ENCODE measurements at places on chromosomes 1 and 21. TPM values are rescaled to one million over a fixed set of nuclear protein-coding genes. Genes with fewer than 3 reads are reported as not detected.

DNA sequence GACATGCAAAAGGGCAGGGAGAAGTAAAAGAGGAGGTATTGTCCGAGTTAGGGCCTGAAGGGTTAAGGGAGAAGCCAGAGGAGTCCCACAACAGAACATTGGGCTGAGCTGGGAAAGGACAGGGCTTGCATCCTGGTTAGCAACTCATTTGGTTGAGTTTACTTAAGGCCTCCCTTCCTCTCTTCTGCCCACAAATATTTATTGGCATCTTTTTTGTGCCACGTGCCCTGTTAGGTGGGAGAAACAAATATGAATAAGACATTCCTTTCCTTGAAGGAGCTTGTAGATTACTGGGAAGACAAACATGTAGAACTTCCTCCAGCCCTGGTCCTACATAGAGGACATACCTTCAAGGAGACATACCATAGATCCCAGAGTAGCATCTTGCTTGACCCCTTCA lies 53.0 kb upstream of the PRELP start:
- H3K36me3 ChIP-seq: no peaks in the 10 kb centered on the region
- no peak overlapping the region for H3K27ac ChIP-seq
- no peak overlapping the region for H3K4me3 ChIP-seq
- H3K4me1 ChIP-seq: no peaks in the 10 kb centered on the region

Gene CFAP107
- not detected for total RNA-seq

DNA sequence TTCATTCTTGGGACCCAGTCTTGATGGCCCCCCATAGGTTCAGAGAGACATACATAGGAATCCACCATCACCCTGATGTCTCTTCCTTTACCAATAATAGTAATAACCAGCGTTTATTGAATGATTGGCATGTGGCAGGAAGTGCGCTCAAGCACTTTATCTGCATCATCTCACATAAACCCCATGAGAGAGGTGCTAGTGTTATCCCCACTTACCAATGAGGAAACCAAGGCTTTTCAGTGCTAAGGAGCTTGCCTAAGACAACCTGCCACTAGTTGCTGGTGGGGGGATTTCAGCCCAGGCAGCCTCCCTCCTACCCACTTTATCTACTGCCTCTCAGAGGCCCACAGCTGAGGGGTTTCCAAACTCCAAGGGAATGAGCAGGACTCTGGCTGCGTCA lies 7.7 kb downstream of the LGR6 start:
- DNase-seq: no peak
- H3K4me1 ChIP-seq: peaks cover 25% of the 10 kb centered on the region
- H3K27ac ChIP-seq: no peak overlapping the region

Gene MXRA8
- 43.5 TPM for total RNA-seq

DNA sequence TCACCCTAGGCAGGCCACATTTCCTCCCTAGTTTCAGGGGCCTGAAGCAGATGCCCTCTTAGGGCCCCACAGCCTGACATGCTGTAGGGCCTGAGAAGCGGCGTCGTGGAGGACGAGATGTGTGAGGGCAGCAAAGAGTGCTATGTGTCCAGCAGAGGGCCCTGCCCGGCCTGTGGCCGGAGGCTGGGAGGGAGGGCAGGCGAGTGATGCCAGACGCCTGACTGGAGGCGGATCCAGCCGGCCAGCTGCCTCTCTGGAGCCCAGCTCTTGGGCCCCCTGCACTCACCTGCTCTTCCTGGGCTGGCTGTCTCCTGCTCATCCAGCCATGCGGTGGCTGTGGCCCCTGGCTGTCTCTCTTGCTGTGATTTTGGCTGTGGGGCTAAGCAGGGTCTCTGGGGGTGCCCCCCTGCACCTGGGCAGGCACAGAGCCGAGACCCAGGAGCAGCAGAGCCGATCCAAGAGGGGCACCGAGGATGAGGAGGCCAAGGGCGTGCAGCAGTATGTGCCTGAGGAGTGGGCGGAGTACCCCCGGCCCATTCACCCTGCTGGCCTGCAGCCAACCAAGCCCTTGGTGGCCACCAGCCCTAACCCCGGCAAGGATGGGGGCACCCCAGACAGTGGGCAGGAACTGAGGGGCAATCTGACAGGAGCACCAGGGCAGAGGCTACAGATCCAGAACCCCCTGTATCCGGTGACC lies at the start of gene GPR37L1:
GPR37L1 (plus strand) TSS at position 279 of the 697 bp plus-strand sequence; CDS start at position 326, 47 bp downstream.
- H3K4me1 ChIP-seq: peaks cover 5% of the 10 kb centered on the region
- H3K4me3 ChIP-seq: no peak within 1 kb of the TSS
- H3K27ac ChIP-seq: no peak within 1 kb of the TSS
- no peaks in the 10 kb centered on the region for H3K36me3 ChIP-seq
- no peaks in the 10 kb centered on the region for H3K27me3 ChIP-seq

GRCh38 chr1:243950166-243950565 lies 100.1 kb upstream of the AKT3 start:
- no peak for DNase-seq
- H3K27ac ChIP-seq: no peak overlapping the region
- no peaks in the 10 kb centered on the region for H3K27me3 ChIP-seq
- H3K4me1 ChIP-seq: no peaks in the 10 kb centered on the region

GRCh38 chr1:155912056-155912536 lies 947 bp upstream of the RIT1 start:
- peaks cover 67% of the 10 kb centered on the region for H3K36me3 ChIP-seq
- H3K4me3 ChIP-seq: peak overlapping the region; percentile 77
- no peaks in the 10 kb centered on the region for H3K27me3 ChIP-seq
- no peak for DNase-seq
- H3K27ac ChIP-seq: peak overlapping the region; percentile 93

- H3K4me3 ChIP-seq: peak overlapping the region; percentile 60
- no peak overlapping the region for H3K27ac ChIP-seq
- no peaks in the 10 kb centered on the region for H3K27me3 ChIP-seq
- no peak for DNase-seq
- peaks cover 24% of the 10 kb centered on the region for H3K4me1 ChIP-seq
Measured at GRCh38 chr1:53015508-53015860, 46.5 kb upstream of the PODN start.

- no peaks in the 10 kb centered on the region for H3K4me1 ChIP-seq
- no peak overlapping the region for H3K4me3 ChIP-seq
- H3K36me3 ChIP-seq: no peaks in the 10 kb centered on the region
Measured at GRCh38 chr21:38140207-38140903, 116.4 kb upstream of the KCNJ15 start.

Gene PLA2G2A
- 69.0 TPM for total RNA-seq

GRCh38 chr1:90768098-90768497 lies 51.0 kb upstream of the BARHL2 start:
- DNase-seq: no peak
- no peaks in the 10 kb centered on the region for H3K4me1 ChIP-seq
- no peak overlapping the region for H3K27ac ChIP-seq
- no peak overlapping the region for H3K4me3 ChIP-seq
- no peaks in the 10 kb centered on the region for H3K36me3 ChIP-seq
- peaks cover 18% of the 10 kb centered on the region for H3K27me3 ChIP-seq

Gene SPRR4
- 116 TPM for total RNA-seq

GRCh38 chr1:86389307-86389706 lies 6.8 kb downstream of the ODF2L start:
- H3K27ac ChIP-seq: no peak overlapping the region
- H3K36me3 ChIP-seq: no peaks in the 10 kb centered on the region
- H3K27me3 ChIP-seq: no peaks in the 10 kb centered on the region
- peaks cover 8% of the 10 kb centered on the region for H3K4me1 ChIP-seq
- DNase-seq: no peak

Gene RRP1
- total RNA-seq: 28.3 TPM

DNA sequence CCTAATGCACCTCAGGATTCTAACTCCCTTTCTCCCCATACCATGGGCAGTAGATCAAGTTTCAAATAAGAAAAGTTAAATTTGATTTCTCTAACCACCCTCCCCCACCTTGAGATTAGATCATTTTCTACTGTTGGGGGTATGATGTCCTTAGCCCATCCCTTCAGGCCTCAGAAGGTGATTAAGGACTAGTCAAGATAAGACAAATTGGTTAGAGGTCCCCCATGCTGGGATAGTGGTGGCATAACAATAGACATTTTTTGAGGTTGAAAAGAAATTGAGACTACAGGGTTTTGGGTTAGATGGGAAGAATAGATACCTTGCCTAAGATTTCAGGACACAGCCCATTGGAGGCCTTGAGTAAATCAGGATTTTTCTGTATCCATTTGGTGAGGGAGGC lies 2.5 kb downstream of the CFAP126 start:
- H3K36me3 ChIP-seq: peaks cover 29% of the 10 kb centered on the region
- no peak for DNase-seq
- no peaks in the 10 kb centered on the region for H3K4me1 ChIP-seq
- no peaks in the 10 kb centered on the region for H3K27me3 ChIP-seq
- no peak overlapping the region for H3K4me3 ChIP-seq

DNA sequence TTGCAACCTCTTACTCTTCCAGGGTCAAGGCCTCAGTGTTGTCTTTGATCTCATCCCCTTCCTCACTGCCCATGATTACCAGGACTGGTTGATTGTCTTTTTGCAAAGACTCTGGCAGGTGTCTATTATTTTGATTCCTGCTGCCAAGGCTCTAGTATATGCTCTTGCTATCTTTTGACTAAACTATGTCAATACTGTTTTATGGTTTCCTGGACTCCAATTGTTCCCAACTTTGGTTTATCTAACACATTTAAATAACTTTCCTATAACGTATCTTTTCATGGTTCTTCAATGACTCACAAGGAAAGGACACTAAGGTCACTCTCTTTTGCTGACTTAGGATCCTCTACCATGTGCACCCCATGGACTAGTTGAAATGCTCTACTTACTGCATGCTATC lies 141.5 kb downstream of the PTPRC start:
- H3K27me3 ChIP-seq: no peaks in the 10 kb centered on the region
- no peak overlapping the region for H3K4me3 ChIP-seq
- no peaks in the 10 kb centered on the region for H3K36me3 ChIP-seq
- H3K4me1 ChIP-seq: no peaks in the 10 kb centered on the region
- no peak overlapping the region for H3K27ac ChIP-seq
- DNase-seq: no peak

DNA sequence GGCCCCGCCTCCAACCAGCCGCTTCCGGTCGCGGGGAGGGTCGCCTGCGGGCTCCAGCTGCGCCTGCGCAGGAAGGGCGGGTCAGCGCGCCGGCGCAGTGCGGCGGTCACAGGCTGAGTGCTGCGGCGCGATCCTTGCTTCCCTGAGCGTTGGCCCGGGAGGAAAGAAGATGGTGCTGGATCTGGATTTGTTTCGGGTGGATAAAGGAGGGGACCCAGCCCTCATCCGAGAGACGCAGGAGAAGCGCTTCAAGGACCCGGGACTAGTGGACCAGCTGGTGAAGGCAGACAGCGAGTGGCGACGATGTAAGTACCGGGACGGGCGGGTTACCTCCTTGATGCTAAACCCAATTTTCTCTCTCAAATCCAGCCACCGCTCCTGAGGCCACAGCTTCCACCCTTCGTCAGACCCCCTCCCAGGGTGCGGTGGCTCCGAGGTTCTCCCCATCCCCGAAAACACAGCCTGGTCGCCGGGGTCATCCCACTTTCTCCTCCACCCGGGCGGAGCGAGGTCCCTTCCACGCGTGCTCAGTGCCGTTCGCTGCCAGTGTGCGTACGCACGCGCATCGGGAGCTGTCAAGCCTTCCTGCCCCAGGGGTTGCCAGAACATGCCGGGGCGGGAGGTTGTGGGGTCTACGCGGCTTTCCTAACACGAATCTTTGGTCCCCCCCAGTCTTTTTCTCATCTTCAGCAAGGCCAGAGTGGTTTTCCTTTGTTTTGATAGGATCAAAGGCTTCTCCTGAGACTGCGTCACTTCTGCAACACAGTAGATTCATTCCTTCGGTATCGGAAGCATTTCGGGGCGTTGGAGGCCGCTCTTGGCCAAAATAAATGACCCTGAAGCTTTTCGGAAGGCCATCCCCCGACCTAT lies at the start of gene SARS1:
SARS1 (plus strand) TSS at position 95 of the 870 bp plus-strand sequence; CDS start at position 170, 75 bp downstream.
- H3K27me3 ChIP-seq: no peaks in the 10 kb centered on the region
- peak within 1 kb of the TSS; percentile 95 for H3K27ac ChIP-seq

GRCh38 chr1:37448691-37449417 lies 25.5 kb upstream of the ZC3H12A start:
- H3K4me3 ChIP-seq: no peak overlapping the region
- no peak for DNase-seq
- H3K27ac ChIP-seq: no peak overlapping the region
- peaks cover 24% of the 10 kb centered on the region for H3K27me3 ChIP-seq

DNA sequence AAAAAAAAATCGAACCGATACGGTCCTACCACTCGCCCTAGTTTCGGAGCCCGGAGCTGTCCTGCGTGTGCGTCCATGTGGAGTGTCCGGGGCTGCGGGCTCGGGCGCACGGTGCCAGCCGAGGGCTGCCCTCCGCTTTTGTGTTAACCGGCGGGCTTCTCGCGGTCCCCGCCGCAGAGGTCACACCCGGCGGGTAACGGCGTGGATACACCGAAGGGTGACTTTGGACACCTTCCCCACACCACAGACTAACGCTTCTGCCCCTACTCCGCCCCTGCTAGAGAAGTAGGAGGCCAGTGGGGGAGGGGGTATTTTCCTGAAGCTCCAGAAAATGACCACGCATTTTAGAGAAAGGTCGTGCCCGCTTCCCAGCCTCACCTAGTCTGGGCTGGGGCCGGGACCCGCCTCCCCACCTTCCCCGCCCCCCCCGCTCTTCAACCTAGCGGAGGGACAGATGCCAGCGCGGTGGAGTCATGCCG lies 609 bp upstream of the ATF3 start:
- H3K27me3 ChIP-seq: no peaks in the 10 kb centered on the region
- H3K4me1 ChIP-seq: peaks cover 46% of the 10 kb centered on the region
- peak overlapping the region; percentile 98 for H3K27ac ChIP-seq
- no peak for DNase-seq
- peak overlapping the region; percentile 91 for H3K4me3 ChIP-seq

Gene OR6N1
- total RNA-seq: not detected

DNA sequence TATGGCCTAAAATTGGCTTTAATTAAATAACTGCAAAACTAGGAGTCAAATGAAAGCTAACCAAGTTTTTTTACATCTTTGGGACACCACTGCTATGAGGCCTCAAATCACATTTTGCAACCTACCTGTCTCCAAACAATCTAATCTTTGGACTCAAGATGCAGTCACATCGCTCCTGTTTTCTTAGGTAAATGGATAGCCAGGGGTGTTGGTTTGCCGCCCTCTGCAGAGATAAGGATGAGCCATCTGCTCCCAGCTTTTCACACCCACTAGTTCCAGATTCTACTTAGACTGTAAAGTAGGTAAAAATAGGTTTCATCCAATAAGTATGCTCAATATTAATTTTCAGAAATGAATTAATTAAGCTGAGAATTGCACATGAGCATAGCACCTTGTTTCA lies 456.5 kb downstream of the KIF26B start:
- H3K4me1 ChIP-seq: no peaks in the 10 kb centered on the region
- no peak for DNase-seq
- H3K36me3 ChIP-seq: no peaks in the 10 kb centered on the region
- no peak overlapping the region for H3K27ac ChIP-seq

DNA sequence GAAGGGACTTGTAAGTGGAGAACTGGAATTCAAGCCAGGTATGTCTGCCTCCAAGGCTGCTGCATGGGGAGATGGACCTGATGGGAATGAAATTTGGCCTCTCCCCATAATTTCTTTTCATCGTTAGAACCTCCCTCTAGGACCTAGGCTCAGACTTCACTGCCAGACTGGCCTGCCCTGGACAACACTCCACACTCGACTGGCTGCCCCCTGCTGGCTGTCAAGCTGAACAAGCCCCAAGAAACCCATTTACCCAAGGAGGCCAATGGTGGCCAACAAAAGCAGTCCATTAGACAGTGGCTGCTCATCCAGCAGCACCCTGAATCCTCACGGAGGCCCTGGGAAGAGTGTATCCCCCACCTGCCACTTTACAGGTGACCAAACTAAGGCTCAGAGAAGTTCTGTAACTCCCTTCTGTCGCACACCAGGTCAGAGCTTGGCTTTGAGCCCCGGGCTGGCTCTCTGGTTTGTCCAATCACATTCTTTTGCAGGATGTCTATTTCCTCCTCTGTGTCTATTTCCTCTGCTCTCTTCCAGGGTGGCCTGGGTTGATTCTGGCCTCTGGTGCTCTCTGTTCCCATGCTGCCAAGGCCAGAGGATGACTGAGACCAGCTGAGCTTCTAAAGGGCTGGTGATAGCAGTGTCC lies 3.8 kb downstream of the RNF186 start:
- no peak for DNase-seq
- no peak overlapping the region for H3K4me3 ChIP-seq
- H3K27ac ChIP-seq: no peak overlapping the region
- H3K4me1 ChIP-seq: no peaks in the 10 kb centered on the region
- no peaks in the 10 kb centered on the region for H3K27me3 ChIP-seq
